ENCODE measurements at places on chromosomes 7 and 10.

GRCh38 chr7:77548206-77548605 is 11.1 kb downstream of the PTPN12 start:
- DNase-seq, result no peak

- no peak for DNase-seq
These were observed 115.5 kb downstream of the FOXP2 start for GRCh38 chr7:114530057-114530611.

GRCh38 chr10:114492351-114493037 is 88.2 kb upstream of the AFAP1L2 start:
- DNase-seq, result no peak

DNA sequence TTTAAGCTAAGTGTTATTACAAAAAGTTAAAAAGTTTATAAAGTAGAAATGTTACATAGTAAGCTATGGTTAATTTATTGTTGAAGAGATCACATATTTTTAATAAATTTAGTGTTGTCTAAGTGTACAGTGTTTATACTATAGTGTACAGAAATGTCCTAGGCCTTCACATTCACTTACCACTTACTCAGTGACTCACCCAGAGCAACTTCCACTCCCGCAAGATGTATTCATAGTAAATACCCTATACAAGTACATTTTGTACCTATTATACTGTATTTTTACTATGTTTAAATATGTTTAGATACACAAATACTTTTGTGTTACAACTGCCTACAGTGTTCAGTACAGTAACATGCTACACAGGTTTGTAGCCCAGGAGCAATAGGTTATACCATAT is 69.2 kb downstream of the DNAJC1 start:
- no peak for DNase-seq

- DNase-seq, result no peak
These were observed 87.3 kb downstream of the LYZL2 start for GRCh38 chr10:30542001-30542894.

GRCh38 chr10:128540128-128540762 is 414.0 kb upstream of the MKI67 start:
- no peak for DNase-seq

DNA sequence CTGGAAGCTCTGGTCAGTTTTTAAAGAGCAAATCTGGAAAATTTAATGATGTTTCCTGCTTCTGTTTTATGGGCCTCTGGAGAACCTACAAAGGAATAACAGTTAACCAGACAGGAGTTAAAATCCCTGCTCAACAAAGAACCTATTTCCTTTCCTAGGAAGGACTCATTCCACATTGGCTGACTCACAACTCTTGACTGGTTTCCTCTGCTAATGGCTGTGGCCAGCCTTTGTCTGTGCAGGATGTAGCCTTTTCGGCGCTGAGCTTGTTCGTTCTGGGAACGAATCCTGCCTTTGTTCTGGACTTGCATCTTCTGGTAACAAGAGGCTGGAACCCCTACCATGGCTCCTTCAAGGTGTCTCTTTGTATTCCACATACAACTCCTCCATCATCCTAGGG is 112.8 kb upstream of the PDCD4 start:
- DNase-seq, result no peak

DNA sequence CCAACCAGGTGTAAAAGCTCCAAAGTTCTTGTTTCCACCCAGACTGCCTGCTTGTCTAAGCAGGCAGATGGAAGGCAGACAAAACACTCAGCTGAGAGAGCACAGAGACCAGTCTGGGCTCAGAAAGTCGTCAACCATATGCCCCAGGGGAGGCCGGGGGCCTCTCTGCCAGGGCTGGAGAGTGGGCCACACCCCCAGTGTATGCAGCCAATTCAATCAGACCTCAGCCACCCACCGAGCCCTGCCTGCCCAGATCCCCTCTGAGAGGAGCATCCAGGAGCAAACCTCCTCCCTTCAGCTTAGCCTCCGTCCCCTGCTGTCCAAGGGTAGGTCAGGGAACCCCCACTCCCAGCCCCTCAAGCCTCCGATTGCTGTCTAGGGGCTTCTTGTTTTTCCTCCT is 196.3 kb downstream of the LSM5 start:
- DNase-seq, result no peak

DNA sequence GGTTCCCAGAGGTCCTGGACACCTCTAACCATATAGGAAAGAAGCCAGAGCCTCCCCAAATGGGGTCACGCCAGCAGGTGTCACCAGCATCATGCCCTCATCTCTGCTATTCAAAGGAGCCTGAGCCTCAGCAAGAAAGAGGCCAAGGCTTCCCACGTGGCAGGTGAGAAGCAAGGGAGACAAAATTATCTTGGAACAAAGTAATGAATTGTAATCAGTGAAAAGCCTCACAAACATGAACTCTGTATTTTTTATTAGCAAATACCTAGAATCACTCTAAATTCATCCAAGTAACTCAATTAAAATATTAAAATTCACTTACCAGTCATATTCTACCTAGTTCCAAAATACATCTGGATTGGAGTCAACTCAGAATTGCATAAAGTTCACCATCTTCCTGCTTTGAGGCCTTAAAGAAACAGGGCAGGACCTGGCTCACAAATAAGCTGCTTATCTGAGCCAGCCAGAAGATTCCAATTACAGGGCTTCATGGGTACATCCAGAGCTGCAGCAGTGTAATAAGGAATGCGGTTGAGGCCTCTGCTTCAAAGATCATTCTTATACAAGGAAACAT is 68.7 kb downstream of the SGMS1 start:
- DNase-seq, result no peak

DNA sequence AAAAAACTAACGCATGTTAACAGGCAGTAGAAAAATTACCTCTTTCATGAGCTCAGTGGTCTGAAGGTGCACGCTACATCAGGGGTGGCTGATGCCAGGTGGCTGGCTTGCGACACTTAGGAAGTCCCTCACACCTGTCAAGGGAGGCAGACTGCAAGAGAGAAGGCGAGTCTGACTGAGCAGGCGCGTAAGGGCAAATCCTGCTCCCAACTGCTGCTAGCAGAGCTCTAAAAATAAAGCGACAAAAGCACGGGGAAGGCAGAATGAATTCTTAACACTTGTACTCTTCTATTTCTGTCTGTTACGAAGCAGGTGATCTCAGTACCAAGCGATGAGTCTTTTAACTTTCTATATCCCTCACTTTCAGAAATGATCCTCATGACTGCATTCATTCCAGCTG is 33.1 kb downstream of the CACNA2D1 start:
- no peak for DNase-seq

DNA sequence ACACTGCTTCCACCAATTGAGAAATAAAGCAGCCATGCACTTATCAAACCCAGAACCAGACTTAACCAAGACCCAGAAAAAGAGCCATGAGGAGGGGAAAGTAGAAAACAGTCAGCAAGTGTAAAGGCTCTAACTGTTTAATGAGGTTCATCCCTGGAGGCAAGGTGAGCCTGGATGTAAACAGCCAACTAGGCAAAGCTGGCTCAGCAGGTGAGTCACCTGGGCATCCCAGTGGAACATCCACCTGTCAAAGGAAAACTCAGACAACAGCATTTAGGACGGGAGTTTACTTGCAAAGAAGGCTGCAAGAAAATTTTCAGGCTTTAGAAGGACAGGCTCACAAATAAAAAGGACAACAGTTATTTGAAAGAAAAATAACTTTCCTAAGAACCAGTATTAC is 153.0 kb downstream of the SNX13 start:
- DNase-seq, result no peak
